CD14-positive monocyte (primary cell): ENCODE measurements at places on chromosomes 2 and 18. TPM values are rescaled to one million over a fixed set of nuclear protein-coding genes. Genes with fewer than 3 reads are reported as not detected.
A peak's percentile ranks its signal among the peaks of the same experiment; 100 is the strongest.

The TPRKB gene
- polyA plus RNA-seq, result 12.7 and 26.9 TPM in 2 replicates

DNA sequence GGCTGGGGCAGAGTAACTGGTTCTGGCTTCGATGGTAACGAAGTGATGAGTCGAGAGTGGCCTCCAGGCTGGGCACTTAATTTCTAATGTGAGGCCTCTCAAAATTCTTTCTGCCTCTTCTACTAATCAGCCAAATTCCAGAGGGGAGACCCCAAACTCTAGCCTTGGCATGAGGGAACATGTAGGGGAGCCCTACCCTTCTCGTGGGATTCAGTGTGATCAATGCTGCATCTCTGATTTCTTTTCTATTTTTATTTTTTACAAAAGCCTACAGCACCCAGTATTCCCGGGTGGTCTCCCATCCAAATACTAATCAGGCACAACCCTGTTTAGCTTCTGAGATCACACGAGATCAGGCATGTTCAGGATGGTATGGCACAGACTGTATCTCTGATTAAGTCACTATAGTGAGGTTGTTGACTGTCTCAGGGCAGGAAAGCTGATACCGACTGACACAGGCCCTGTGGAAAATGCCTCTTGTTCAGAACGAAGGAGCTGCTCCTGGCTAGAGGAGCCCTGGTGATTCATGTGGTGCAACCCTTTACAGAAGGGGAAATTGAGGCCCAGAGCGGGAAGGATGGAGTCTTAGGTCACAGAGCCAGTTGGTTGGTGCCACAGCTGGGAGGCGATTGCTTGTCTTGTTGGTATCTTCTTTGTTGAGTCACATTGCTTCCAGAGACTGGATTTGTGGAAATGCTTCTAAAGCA is 126.3 kb upstream of the HS6ST1 start:
- peaks cover 26% of the 10 kb centered on the region for H3K4me1 ChIP-seq
- no peak overlapping the region for H3K4me3 ChIP-seq
- no peaks in the 10 kb centered on the region for H3K36me3 ChIP-seq
- no peak overlapping the region for H3K27ac ChIP-seq
- H3K27me3 ChIP-seq, result no peaks in the 10 kb centered on the region
- DNase-seq, result no peak

The FOXD4L1 gene
- not detected for polyA plus RNA-seq

The RAB6D gene
- polyA plus RNA-seq, result not detected

- H3K4me3 ChIP-seq, result no peak overlapping the region
- no peak overlapping the region for H3K27ac ChIP-seq
- peaks cover 35% of the 10 kb centered on the region for H3K27me3 ChIP-seq
- DNase-seq, result no peak
- H3K36me3 ChIP-seq, result no peaks in the 10 kb centered on the region
- no peaks in the 10 kb centered on the region for H3K4me1 ChIP-seq
Measured at GRCh38 chr18:26556573-26556972, 8.2 kb upstream of the KCTD1 start.

GRCh38 chr2:105325389-105325963 is 4.1 kb downstream of the TGFBRAP1 start:
- peak overlapping the region; percentile 38 for H3K27ac ChIP-seq
- peaks cover 41% of the 10 kb centered on the region for H3K4me1 ChIP-seq
- no peak overlapping the region for H3K4me3 ChIP-seq
- no peak for DNase-seq
- peaks cover 18% of the 10 kb centered on the region for H3K36me3 ChIP-seq

DNA sequence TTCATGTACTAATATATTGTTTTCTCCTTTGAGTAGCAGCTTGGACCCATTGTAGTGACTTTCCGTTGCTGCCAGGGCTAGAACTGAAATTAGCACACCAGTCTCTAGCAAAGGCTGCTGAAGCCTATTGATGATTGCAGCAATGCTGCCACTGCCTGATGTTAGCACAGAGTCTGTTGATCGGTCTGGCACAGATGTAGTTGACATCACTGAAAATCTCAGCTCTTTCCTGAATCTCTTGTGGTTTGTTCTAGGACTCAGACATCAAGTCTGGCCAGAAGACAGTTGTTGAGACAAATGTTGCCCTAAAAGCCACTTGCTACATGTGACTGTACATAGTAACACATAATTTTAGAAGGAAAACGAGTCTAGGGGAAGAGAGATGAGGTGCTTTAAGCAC is 47.2 kb downstream of the VAPA start:
- H3K4me1 ChIP-seq, result peaks cover 4% of the 10 kb centered on the region
- H3K36me3 ChIP-seq, result no peaks in the 10 kb centered on the region
- H3K27me3 ChIP-seq, result peaks cover 7% of the 10 kb centered on the region
- H3K27ac ChIP-seq, result no peak overlapping the region
- H3K4me3 ChIP-seq, result no peak overlapping the region
- no peak for DNase-seq

- H3K4me3 ChIP-seq, result no peak overlapping the region
- no peak overlapping the region for H3K27ac ChIP-seq
- no peak for DNase-seq
- H3K4me1 ChIP-seq, result no peaks in the 10 kb centered on the region
- no peaks in the 10 kb centered on the region for H3K27me3 ChIP-seq
Measured at GRCh38 chr2:98367721-98368120, 21.5 kb downstream of the CNGA3 start.

GRCh38 chr2:38100328-38100727 is 24.4 kb upstream of the CYP1B1 start:
- no peak overlapping the region for H3K27ac ChIP-seq
- no peaks in the 10 kb centered on the region for H3K36me3 ChIP-seq
- H3K27me3 ChIP-seq, result peaks cover 29% of the 10 kb centered on the region
- H3K4me1 ChIP-seq, result peaks cover 39% of the 10 kb centered on the region
- no peak for DNase-seq
